ENCODE measurements at places on chromosomes 5 and 9.
A peak's percentile ranks its signal among the peaks of the same experiment; 100 is the strongest.

DNA sequence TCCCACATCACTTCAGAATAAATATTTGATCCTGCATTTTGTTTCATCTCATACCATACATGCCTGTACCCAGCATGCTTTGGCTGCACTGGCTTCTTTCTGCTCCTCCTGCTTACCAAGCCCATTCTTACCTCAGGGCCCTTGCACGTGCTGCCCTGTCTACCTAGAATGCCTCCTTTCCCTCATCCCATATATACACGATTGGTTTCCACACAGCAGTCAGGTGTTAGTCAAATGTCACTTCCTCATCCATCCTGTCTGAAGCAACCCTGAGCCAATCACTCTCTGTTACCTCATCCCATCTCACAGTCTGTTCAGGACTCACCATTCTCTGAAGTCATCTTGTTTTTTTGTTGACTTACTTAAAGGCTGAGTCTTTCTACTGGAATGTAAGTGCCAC is 30.3 kb downstream of the CAST start:
- no peak for DNase-seq

DNA sequence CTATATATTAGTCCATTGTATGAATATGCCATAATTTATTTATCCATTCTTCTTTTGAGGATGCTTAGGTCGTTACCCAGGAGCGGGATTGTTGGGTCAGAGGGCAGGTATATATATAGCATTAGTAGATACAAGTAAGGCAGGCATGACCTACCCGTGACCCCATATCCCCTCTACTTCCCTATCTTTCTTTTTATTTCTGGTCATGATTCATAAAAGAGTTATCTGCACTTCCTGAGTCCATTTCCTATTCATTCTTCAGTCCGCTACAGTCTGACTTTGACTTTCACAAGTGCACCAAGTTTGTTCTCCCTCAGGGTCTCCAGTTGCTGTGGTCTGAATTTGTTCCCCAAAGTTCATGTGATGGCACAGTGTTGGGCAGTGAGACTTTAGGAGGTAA is 6.9 kb downstream of the RHOBTB3 start:
- no peak for DNase-seq

GRCh38 chr9:86637515-86637914 is 283.3 kb upstream of the TUT7 start:
- no peak for DNase-seq

DNA sequence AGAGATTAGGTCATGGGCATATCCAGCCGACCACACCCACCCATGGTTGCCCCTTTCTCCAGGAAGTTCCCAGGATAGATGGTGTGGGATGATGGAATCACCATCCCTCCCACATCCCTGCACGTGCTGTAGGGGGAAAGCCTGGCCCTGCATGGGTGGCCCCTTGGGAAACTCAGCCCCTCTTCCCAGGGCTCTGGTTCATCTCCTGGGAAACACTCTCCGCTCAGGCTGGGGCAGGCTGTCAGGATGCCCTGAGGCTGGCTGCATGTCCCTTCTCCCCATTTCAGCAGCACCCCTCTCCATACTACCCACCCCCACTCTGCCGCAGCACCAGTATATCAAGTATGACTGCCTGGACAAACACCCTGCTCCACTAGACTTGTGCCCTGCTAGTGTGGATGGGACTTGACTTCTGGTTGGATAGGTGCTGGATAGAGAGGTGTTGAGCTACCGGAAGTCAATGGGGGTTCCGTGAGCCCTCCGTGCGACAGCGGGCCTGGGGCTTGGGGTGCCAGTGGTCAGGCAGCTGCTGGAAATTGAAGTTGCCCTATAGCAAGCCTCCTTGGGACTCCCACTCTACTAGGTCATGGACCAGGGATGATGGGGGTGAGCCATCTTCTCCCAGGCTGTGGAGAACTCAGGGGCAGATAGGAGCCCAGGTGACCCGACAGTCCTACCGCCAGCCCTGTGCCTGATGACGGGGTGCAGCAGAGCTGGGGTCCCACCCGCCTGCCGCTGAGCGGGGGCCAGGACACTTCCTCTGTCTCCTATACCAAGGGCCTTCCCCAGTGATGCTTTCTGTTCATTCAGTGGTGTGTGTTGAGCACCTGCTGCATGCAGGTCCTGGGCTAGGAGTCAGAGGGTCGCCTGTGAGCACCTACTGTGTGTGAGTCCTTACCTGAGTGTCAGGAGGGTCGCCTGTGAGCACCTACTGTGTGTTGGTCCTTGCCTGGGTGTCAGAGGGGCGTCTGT is 69.4 kb upstream of the COL5A1 start:
- no peak for DNase-seq

GRCh38 chr5:54761213-54761701 is 224.1 kb downstream of the ESM1 start:
- no peak for DNase-seq

GRCh38 chr9:122180633-122181032 is 20.9 kb downstream of the MORN5 start:
- DNase-seq = no peak

DNA sequence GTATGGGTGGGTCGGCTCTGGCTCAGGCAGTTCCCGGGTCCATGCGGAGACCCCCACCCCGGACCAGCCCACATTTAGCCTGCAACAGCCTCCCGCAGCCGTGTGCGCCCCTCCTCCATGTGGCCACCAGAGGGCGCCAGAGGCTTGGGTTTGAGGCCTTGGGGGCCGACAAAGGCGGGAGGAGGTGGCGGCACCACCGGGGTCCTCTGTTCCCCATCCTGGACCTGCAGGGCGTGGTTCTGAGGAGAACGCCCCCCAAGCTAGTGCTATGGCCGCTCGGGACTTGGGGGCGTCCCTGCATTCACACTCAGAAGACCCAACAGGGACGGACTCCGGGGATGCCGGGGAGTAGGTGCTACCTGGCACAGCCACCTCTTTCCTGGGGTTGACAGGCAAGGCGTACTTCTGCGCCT is 16.5 kb downstream of the ASS1 start:
- peak; percentile 41 for DNase-seq

GRCh38 chr9:13158986-13159385 is 120.5 kb downstream of the MPDZ start:
- no peak for DNase-seq

GRCh38 chr9:2153630-2154217 is 138.6 kb downstream of the SMARCA2 start:
- DNase-seq = no peak
